ENCODE measurements at places on chromosomes 7 and 10. TPM values are rescaled to one million over a fixed set of nuclear protein-coding genes. Genes with fewer than 3 reads are reported as not detected.
A peak's percentile ranks its signal among the peaks of the same experiment; 100 is the strongest.

DNA sequence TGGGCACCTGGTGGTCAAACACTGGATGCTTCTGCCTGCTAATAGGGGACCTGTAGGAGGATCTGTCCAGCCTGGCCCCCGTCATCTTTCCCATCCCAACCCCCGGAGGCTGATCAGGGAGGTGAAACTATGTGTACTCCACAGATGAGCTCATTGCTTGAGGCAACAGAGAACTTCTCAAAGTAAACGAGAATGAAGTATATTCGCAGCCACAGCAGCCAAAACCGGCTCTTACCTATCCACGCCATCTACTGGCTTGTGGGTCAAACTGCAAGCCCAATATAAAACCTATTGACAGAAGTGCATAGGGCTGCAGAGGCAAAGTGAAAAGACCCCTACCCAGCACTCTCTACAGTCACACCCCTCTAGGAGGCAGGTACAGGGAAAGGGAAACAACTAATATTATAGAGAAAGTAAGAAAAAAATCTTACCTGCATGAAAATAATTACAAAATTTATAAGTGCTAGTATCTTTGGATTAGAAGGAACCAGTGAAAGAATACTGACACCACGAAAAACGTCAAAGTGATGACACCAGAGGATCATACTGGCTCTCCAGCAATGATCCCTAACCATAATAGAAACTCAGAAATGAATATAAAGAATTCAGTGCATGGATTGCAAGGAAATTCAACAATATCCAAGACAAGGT is 973.5 kb downstream of the ANKRD7 start:
- no peaks in the 10 kb centered on the region for H3K36me3 ChIP-seq
- no peak overlapping the region for H3K4me3 ChIP-seq
- H3K27me3 ChIP-seq, result no peaks in the 10 kb centered on the region
- no peak overlapping the region for H3K27ac ChIP-seq
- peak; percentile 60 for DNase-seq

Gene PMPCB
- 57.4 TPM for polyA plus RNA-seq

Gene ZNF138
- 4.5 TPM for polyA plus RNA-seq

- no peak for DNase-seq
- H3K27ac ChIP-seq, result no peak overlapping the region
- no peaks in the 10 kb centered on the region for H3K4me1 ChIP-seq
- H3K4me3 ChIP-seq, result no peak overlapping the region
These were observed 195.9 kb upstream of the ADARB2 start for GRCh38 chr10:1933215-1933614.

Gene CALHM3
- polyA plus RNA-seq, result not detected

Gene UCMA
- not detected for polyA plus RNA-seq

- H3K36me3 ChIP-seq, result no peaks in the 10 kb centered on the region
- no peaks in the 10 kb centered on the region for H3K4me1 ChIP-seq
- no peaks in the 10 kb centered on the region for H3K27me3 ChIP-seq
- no peak overlapping the region for H3K27ac ChIP-seq
- H3K4me3 ChIP-seq, result no peak overlapping the region
These were observed 38.7 kb downstream of the A1CF start for GRCh38 chr10:50846753-50847152.

GRCh38 chr7:146331369-146331768 is 214.8 kb downstream of the CNTNAP2 start:
- H3K4me1 ChIP-seq, result no peaks in the 10 kb centered on the region
- DNase-seq, result no peak
- H3K27ac ChIP-seq, result no peak overlapping the region
- H3K36me3 ChIP-seq, result no peaks in the 10 kb centered on the region
- no peak overlapping the region for H3K4me3 ChIP-seq

GRCh38 chr10:45008524-45009161 is 7.9 kb downstream of the ZNF22 start:
- no peak overlapping the region for H3K27ac ChIP-seq
- no peaks in the 10 kb centered on the region for H3K36me3 ChIP-seq
- no peaks in the 10 kb centered on the region for H3K27me3 ChIP-seq
- H3K4me3 ChIP-seq, result no peak overlapping the region

Data from stomach (tissue), 19 donors.